Stromal cell of bone marrow (primary cell): ENCODE measurements at places on chromosomes 6 and 20.

- no peak for DNase-seq
Measured at GRCh38 chr20:55283889-55284288, 721.4 kb downstream of the CBLN4 start.

GRCh38 chr6:14827354-14827753, 418.5 kb upstream of the JARID2 start:
- DNase-seq: no peak

- DNase-seq: no peak
Measured at GRCh38 chr20:61634376-61635145, 382.5 kb downstream of the CDH4 start.

GRCh38 chr6:24019830-24020229, 106.2 kb upstream of the NRSN1 start:
- no peak for DNase-seq

GRCh38 chr6:161244725-161245124, 29.1 kb downstream of the AGPAT4 start:
- DNase-seq: no peak

GRCh38 chr6:160428069-160428430, 79.9 kb downstream of the SLC22A3 start:
- no peak for DNase-seq

- peak; percentile 3 for DNase-seq
Measured at GRCh38 chr20:57323034-57323433, 6.6 kb upstream of the SPO11 start.

GRCh38 chr6:39063526-39063925, 14.9 kb downstream of the GLP1R start:
- no peak for DNase-seq

GRCh38 chr20:46938434-46938833, 43.8 kb downstream of the EYA2 start:
- DNase-seq: no peak

DNA sequence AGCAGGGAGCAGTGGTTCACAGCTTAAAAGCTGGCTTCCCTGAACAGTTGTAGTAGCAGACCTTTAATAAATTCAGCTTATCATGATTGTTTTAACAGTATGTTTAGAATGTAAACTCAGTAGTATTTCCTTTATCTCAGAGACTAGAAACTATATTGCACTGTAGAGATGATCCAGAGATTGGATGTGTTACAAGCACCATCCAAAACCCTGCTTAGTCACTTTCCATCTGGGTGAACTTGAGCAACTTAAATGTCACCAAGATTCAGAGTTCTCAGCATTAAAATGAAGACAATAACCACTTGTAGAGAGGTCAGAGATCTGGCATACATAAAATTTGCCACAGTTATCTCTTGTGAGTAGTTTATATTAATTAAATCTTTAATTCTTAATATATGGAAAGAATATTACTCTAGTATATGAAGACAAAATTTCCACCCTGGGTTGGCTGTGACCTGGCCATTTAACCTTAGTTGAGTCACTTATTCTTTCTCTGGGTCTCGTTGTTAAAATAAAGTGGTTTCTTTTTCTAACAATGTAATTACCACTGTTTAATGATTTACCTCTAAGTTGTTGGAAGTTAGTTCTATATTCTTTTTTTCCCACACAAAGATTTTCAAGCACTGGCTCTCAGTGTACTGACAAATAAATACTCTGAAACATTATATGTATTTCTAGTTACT, 239.2 kb upstream of the FKBP1C start:
- DNase-seq: no peak

- peak; percentile 81 for DNase-seq
Measured at GRCh38 chr6:37074053-37074827, 68.8 kb downstream of the FGD2 start.

DNA sequence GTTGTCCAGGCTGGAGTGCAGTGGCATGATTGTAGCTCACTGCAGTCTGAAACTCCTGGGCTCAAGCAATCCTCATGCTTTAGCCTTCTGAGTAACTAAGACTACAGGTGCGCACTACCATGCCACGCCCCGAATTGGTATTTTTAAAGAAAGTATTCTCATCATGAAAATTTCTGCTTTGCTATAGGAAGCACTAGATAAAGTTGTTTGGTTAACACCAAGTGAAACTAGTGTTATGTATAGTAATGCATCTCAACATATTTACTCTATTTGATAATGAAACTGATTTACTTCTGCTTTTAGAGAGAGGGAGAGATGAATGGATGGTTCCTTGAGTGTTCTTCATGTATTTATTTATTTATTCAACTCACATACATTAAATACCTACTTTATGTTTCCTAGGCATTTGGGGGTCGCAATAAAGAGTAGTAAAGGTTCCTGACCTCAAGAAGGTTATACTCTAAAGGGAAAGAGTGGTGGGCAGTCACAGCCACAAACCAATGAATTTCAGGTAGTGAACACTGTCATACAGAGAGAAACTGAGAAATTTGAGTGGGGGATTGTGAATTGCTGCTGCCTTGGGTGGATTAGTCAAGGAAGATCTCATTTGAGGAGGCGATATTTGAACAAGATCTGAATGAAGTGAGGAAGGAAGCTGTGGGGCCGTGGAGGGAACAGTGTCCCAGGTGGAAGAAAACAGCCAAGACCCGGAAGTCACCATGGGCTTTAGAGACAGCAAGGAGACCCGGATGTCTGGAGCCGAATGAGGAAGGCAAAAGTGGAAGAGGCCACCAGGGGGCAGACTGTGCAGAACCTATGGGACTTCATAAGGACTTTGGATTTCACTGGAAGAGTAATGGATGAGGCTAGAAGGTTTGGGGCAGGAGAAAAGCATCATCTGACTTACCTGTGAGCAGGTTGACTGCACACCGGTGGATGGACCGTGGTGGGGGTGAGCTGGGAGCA, 185.6 kb downstream of the TSHZ2 start:
- no peak for DNase-seq

- no peak for DNase-seq
Measured at GRCh38 chr6:166145751-166146150, 21.9 kb downstream of the TBXT start.

DNA sequence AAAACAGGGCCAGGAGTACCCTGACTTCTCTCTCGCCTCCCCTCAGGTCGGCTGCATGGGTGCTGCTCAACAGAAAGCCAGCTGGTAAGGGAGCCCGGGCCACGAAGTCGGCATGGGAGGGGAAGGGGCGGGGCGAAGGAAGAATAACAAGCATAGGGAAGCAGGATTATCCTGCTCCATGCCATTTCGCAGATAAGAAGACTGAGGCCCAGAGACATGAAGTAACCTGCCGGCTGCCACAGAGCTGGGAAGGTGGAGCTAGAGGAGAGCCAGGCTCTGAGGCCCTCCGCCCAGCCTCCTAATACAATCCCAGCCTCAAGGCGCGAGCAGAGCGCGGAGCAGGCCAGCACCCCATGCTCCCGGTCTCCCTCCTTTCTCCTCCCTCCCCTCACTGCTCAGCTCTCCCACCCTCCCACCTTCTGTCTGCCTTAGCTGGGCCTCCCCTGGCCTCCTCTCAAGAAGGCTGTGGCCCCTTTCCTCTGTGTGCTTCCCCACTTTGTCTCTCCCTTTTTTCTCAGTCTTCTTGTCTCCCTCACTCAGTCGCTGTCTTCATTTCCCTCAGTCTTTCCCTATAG, 13.2 kb upstream of the HMGA1 start:
- no peak for DNase-seq

DNA sequence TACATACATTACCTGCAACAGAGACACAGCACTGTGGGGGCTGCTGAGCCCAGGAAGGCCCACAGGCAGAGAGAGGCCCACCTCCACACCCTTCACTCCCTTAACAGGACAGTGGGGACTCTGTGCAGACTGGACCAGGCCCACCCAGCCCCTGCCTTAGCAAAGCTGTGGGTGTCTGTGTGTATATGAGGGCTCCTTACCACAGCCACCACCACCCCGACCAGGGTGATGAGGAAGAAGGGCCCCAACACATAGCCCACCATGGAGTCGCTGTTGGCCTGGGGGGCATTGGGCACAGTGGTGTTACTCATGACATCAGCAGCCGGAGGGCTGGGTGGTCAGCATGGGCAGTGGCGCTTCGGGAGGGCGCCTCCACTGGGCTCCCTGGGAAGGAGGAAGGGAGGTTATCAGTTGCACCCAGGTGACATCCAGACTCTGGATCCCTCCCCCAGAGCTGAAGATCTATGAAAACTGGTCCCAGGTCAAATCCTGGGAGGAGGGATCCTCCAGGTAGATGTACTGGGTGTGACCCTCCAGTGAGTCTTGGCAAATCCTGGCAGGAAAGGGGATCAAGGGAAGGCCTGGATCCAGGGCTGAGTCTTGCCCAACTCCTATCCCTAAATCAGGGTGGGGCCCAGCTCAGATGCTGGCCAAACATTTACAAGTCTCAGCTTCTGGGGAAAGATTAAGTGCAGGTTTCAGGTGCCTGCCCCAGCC, 1.2 kb downstream of the SMIM29 start:
- no peak for DNase-seq

- no peak for DNase-seq
Measured at GRCh38 chr6:145924600-145924999, 39.6 kb downstream of the SHPRH start.

GRCh38 chr20:14470231-14470899, 133.0 kb upstream of the FLRT3 start:
- no peak for DNase-seq

DNA sequence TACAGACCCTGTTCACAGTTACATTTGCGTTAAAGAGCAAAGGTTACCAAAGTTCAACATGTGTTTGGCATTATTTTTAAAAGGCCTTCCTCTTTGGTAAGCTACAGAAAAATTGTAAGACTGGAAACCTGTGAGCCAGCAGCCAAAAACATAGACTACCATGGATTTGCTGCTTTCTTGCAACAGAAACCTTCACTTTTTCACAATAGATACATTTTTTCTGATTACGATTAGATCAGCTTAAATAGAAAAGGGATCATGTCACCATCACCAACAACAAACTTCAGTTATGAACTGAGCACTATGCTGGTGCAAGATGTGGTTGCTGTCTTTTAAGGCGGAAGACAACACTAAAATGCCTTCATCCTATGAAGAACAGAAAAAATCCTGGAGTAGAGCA, 112.3 kb upstream of the MARCKS start:
- no peak for DNase-seq

DNA sequence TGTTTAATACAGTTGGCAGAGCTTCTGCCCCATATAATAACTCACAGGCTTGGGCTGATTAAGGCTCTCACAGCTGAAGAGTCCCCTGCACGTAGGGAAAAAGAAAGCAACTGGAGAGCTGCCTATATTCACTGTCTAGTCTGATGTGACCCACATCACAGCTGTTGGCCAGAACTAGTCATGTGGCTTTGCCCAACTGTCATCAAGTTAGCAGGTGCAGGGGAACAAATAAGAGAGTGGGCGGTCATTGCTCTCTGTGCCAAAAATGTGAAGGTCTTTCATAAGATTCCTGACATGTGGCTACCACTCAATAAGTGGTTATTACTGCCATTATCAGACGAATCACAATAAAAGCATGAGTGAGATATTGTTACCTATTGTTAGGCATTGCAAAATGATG, 665.2 kb downstream of the DOK5 start:
- DNase-seq: no peak

- no peak for DNase-seq
Measured at GRCh38 chr6:5303682-5304081, 42.4 kb downstream of the FARS2 start.

DNA sequence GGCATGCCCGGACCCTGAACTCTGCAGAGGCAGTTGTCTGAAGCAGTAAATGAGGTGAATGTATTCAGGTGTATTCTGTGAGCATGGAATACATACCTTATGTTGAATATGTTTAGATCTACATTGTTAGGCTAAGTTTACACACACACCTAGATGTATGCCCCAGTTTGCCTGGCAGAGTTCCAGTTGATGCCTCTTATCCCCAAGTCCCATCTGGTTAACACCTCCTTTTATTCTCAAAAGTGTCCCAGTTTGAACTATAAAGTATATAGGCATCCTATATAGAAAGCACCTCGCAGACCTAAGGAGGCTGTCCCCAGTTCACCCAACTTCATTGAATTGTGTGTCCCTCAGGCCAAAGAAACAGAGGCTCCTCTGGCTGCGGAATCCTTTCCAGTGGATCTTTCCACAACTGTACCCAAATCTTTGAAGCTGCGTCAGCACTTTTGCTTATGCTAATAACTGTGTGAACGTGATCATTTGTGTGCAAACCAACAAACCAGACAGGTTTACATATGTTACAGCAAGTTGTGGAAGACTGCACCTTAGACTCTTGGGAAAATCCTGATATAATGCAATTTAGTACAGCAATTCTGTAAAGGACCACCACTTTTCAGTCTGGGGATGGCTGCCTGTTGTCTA, 4.8 kb upstream of the DHX35 start:
- DNase-seq: no peak

DNA sequence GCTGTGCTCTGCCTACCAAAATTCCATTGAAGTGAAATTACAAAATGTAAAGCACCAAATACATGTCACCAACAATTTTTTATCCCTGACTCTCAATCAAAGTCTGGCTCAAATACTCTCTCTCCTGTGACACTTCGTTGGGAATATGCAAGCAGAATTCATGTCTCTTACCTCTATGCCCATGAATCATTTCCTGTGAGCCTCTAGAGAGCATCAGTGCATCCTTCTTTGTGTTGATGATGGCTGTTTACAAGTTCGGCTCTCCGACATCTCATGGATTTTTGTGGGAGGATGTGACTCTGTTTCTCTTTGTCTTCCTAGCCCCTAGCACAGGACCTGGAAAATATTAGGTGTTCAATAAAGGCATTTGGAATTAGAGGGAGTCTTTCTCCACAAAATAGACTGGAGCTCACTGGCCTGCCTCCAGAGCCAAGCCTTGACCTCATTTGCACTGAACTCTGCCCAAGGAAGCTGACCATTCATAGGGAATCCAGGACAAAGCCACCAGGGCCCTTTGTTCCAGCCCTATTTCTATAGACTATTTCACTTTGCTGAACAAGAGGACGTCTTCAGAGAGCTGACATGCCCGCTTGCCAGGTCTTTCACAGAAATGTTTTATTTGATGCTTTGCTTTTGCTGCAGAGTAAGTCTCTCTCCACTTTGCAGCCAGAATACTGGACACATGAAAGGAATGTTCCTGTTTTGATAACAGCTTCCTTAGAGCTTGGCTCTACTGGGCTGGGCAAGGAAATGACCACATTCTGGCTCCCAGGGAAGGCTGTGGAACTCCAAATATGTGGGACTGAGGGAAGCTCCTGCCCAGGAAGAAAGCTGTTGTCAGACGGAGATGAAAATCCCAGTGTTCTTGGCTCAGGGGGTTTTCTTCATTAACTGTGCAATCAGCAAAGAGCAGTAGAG, 194.5 kb upstream of the CDYL start:
- DNase-seq: no peak

GRCh38 chr6:49519660-49520059, 19.9 kb downstream of the GLYATL3 start:
- DNase-seq: no peak

DNA sequence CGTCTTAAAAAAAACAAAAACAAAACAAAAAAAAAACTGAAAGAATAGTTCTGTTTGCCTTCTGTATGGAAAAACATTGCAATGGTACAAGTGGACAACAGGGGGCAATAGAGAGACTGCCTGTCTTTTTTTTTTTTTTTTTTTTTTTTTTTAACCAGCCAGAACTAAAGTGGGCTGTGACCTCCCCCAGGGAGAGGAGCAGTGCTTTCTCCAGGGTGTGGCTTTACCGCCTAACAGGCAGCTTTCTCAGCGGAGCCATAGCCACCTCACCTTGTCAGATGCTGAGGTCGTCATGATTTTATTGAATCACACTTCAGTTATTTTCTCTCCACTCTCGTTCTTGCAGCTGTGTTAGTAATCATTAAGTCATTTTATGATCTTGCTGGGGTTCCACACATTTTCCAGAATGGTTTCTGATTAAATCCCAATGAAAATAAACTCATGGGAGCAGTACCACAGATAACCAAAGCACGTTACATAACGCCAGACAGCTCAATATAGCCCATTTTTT, 78.4 kb downstream of the GMPR start:
- peak; percentile 84 for DNase-seq
